ENCODE measurements at places on chromosomes 13 and 19.

DNA sequence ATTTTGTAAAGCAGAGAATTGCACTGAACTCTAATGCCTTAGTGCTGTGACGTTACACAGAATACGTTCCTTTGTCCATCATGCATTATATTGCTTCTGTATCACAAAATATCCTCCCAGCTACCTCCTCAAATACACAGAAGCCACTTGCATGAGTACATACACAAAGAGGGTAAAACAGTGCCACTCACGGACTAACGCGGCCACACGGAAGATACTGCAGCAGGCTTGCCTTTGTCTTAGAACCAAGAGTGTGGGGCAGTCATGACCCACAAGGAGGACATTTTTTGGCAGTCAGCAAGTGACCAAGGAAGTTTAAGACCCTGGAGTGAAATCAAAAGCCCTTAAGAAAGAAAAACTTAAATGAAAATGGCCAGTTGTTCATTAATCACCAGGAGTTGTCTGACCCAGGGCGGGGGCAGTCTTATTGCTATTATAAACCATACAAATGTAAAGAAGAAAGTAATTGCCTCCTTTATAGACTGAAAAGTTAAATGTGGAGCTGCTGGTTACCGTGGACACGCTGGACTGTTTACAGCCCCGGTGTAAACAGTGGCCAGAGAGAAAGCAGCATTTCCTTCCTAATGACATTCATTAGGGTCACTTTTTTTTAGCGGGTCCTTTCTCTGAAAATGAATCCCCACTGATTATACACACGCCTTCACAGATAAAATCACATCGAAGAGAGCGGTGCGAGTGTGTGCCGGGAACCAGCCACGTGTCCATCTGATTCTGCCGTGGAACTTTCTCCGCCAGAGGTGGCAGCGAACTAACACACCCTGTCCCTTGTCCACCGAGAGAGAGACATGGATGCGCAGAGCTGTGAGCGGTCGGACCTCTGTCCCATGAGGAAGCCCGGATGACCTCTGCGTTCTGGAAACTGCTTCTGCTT, 66.8 kb downstream of the SOX1 start:
- no peak for DNase-seq

GRCh38 chr19:18001777-18002345, 6.1 kb upstream of the ARRDC2 start:
- DNase-seq: no peak

- DNase-seq: no peak
Measured at GRCh38 chr13:37074703-37075102, 15.2 kb upstream of the SUPT20H start.

GRCh38 chr13:106490569-106491321, 44.7 kb downstream of the EFNB2 start:
- DNase-seq: no peak

DNA sequence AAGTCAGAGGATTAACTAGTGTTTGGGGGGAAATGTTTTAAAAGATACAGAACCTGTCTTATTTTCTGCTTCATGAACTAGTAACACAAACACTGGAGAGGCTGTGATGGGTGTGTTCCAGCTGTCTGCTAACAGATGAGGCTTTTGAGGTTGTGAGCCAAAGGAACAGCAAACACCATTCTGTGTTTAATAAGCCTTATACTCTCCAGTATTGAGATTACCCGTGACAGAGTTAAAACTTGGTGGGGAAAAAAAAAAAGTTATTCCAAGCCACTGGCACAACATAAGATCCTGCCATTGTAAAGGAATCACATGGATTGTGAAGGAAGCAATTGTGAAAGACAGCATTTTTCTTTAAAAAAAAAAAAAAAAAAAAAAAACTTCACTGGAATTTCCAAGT, 48.4 kb downstream of the KCTD12 start:
- no peak for DNase-seq

DNA sequence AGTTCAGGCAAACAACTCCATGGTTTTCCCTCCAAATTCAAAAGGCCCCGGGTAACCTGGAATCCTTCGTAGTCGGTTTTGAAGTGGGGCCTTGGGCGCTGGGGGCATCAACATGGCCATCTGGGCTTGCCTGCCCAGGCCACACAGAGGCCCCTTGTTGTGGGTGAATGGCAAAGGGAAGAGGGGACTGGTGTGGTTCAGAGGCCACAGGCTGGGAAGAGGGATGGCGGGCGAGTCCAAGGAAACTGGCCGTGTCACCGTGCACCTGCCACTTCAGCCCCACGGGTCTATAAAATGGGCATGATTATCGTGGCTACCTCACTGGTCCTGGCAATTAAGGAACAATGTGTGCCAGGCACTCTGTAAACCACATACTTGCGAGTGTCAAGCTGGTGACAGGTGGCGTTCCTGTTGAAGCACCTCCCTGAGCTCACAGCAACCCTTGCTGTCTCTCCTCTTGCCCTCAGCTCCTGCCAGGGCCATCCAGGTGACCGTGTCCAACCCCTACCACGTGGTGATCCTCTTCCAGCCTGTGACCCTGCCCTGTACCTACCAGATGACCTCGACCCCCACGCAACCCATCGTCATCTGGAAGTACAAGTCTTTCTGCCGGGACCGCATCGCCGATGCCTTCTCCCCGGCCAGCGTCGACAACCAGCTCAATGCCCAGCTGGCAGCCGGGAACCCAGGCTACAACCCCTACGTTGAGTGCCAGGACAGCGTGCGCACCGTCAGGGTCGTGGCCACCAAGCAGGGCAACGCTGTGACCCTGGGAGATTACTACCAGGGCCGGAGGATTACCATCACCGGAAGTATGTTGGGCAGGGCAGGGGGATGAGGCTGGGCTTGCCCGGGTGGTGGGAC, 1.3 kb downstream of the LSR start:
- no peak for DNase-seq

GRCh38 chr19:48573163-48573505, 21.2 kb downstream of the SULT2B1 start:
- no peak for DNase-seq

GRCh38 chr13:112759053-112759452, 69.2 kb downstream of the ATP11A start:
- no peak for DNase-seq

- DNase-seq: no peak
Measured at GRCh38 chr13:101140087-101140770, 276.1 kb downstream of the NALCN start.
